ENCODE measurements at places on chromosomes 13 and 19.

DNA sequence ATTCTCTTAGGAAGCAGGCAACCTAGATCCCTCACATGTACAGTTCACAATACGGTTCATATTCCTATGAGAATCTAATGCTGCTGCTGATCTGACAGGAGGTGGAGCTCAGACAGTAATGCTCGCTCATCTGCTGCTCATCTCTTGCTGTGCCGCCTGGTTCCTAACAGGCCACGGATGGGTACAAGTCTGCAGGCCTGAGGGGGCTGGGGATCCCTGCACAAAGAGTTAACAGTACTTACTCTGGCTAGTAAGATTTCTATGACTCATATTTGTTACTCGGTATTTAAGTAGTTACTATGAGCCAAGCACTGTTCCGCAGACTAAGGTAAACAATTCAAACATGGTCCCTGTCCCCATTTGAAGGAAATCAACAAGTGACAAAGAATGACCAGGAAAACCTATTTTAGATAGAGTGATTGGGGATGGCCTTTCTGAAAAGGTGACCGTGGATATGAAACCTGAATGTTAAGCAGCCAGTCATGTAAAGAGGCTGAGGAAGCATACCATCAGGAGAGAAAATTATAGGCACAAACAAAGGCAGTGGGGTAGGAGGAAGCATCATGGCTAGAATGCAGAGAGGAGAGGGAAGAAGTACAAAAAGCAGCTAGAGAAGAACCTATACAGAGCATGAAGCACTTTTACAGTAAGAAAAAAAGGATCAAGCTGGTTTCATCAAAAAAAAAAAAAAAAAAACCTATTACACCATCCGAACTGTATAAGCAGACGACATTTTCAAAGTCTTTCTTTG, 20.6 kb upstream of the WBP4 start:
- no peak for DNase-seq

GRCh38 chr19:49591731-49592485, 926 bp downstream of the PRR12 start:
- DNase-seq, result peak; percentile 66

DNA sequence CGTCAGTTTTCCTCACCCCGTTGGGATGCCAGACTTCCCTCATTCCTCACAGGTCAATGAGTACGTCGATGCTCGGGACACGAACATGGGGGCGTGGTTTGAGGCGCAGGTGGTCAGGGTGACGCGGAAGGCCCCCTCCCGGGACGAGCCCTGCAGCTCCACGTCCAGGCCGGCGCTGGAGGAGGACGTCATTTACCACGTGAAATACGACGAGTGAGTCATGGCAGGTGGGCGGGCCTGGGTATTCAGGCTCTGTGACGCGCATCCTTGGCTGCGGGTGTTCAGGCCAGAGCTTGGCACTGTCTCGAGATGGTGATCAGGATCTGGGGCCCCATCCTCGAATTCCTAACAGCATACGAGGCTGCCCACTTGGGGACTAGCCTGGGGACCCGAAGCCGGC, 21.4 kb downstream of the UHRF1 start:
- no peak for DNase-seq

- DNase-seq, result no peak
Observed at GRCh38 chr19:12912571-12912970, 6.5 kb downstream of the SYCE2 start.

- DNase-seq, result no peak
Observed at GRCh38 chr19:39111593-39112199, 13.9 kb upstream of the PAK4 start.
